Panc1 (cell line): ENCODE measurements at places on chromosomes 12 and 14. TPM values are rescaled to one million over a fixed set of nuclear protein-coding genes. Genes with fewer than 3 reads are reported as not detected.

ANKRD33 gene
- total RNA-seq: 0.21 TPM

GRCh38 chr12:10235761-10236631, 23.3 kb downstream of the GABARAPL1 start:
- no peak for DNase-seq

- no peak for DNase-seq
These were observed 367.3 kb upstream of the KITLG start for GRCh38 chr12:88947486-88948043.

GRCh38 chr12:54489857-54490256, 7.7 kb upstream of the NCKAP1L start:
- DNase-seq: no peak
